ENCODE measurements at places on chromosomes 11 and 22.
A peak's percentile ranks its signal among the peaks of the same experiment; 100 is the strongest.

DNA sequence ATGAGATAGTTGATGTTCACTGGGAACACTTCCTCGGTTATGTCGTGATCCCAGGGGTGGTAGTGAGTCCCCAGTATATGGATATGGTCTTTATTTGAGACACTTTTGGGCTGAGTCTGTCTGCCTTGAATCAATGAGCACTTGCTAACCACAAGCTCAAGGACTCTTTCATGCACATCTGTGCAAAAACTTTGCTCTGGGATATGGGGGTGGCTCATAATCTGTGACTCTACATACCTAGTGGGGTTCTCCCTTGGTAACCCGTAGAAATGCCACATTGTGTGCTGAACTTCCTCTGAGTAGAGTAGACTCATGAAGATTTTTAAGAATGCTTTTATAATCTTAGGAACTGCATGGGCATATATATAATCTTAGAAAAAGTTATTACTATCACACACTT lies 69.3 kb downstream of the SWAP70 start:
- DNase-seq: no peak

GRCh38 chr11:87266751-87267150 lies 229.0 kb downstream of the TMEM135 start:
- DNase-seq: no peak

GRCh38 chr11:73162196-73162740 lies 20.1 kb upstream of the FCHSD2 start:
- DNase-seq: no peak

GRCh38 chr22:22425783-22426624 lies 82.5 kb downstream of the ZNF280B start:
- no peak for DNase-seq

DNA sequence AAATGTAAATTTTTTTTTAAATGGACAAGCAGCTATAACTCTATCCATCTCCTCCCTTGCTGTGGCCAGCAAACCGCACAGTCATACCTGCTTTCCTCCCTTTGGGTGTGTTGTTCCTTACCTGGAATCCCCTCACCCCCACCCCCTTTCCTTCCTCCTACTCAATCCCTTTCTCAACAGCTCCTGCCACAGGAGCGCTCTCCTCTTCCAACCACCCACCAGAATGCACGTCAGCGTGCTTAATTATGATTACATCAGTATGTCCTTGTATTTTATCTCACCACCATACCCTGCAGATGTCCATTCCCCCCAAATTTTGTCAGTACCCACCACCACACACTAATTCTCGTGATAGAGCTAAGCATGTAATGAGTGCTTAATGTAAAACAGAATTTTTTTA lies 60.9 kb upstream of the LMO2 start:
- DNase-seq: no peak

DNA sequence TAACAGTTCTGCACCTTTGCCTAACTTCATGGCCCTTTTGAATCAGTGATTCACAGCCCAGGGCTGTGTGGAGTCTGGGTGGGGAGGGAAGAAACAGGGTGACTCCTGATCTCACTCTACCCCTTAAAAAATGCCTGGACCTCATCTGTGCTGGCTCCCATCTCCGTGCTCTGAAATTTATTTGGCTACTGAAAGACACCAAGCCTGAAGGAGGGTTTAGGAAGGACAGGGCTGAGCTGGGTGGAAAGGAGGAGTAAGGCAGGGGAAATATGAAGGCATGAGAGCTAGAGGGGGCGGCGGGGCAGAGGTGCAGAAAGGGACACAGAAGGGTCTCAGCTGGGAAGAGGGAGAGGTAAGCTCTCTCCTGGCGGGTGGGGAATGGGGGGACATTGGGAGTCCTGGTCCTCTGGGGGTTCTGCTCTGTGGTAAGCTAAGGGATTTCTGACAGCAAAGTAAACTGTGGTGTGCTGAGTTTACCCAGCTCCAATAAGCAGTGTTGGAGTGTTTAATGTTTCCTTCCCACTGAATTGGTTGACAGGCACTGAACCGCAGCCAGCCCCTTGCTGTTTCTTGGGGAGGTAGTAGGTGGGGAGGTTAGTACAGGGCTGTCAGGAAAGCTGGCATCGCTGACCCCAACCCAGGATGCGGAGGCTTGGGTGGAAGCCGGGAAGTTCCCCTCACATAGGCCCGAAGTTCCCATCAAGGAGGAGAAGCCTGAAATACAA lies 71.1 kb downstream of the RPUSD4 start:
- DNase-seq: peak; percentile 47

GRCh38 chr11:2097356-2097997 lies 41.7 kb downstream of the IGF2 start:
- no peak for DNase-seq

DNA sequence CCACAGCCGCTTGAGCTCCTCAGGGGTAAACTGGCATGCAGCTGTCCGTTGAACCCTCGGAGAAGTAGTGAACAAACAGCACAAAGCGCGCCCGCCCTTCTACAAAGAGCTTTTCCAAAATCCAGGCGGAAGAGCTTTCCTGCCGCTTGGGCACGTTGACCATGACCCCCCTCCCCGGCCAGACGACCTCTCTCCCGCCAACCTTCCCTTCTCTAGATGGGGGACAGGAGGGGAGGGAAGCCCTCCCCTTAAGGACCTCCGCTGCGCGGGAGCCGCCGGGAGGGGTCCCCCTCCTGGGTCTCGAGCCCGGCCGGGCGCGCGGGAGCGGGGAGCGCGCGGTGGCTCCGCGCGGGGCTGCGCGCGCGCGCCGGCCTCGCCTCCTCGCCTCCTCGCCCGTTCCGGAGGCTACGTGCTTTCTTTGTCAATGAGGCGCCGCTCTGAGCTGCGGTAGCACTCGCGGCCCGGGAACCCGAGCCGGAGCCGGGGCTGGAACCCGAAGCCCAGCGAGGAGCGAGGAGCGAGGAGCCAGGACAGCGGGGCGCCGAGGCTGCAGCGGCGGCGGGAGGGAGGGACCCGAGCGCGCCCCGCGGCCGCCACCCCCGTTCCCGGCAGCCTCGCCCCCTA lies 118.6 kb downstream of the HIPK3 start:
- no peak for DNase-seq

GRCh38 chr11:65867284-65868071 lies 5.1 kb downstream of the EFEMP2 start:
- no peak for DNase-seq

- no peak for DNase-seq
Observed at GRCh38 chr22:31082606-31083376, 1.7 kb downstream of the SMTN start.

GRCh38 chr22:22180738-22181285 lies 63.8 kb upstream of the VPREB1 start:
- DNase-seq: no peak

GRCh38 chr11:2209370-2209801 lies 37.8 kb upstream of the TH start:
- DNase-seq: no peak

GRCh38 chr11:41786087-41786486 lies 326.6 kb upstream of the LRRC4C start:
- DNase-seq: no peak

DNA sequence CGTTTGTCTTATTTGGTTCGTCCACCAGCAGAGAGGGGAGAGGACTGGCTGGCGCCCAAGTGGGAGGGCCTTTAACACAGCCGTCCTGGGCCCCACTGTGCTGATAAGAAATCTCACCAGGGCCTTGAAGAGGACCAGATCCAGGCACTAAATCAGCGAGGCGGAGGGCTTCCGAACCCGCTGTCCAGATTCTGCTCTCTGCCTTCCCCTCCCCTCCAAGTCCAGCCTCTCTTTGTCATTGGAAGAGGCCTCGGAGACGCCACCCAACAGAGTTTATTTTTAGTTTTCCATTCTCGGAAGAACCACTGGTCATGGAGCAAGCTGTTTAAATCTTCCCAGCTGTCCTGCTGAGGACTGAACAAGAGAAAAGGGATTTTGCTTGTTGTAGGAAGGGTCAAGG lies 9.3 kb upstream of the FXYD6 start:
- DNase-seq: no peak

- DNase-seq: peak; percentile 97
Observed at GRCh38 chr11:66749091-66749490, 20.1 kb upstream of the SPTBN2 start.

DNA sequence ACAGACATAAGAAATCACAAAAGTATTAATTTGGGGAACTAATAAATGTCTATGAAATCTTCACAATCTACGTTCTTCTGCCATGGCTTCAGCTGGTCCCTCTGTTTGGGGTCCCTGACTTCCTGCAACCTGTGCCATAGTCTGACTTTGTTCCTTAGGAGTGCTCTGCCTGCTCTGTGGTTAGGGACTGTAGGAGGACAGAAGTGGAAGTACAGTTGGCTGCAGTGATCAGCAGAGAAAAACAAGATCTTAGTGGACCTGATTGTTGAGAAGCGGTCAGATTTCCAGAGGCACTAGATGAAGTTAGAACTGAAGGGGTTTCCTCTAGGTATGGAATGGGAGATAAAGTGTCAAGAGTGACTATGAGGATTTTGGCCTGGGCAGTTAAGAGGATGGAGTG lies 80.6 kb downstream of the PPP6R3 start:
- DNase-seq: no peak

- no peak for DNase-seq
Observed at GRCh38 chr11:133738624-133739023, 106.7 kb downstream of the SPATA19 start.

DNA sequence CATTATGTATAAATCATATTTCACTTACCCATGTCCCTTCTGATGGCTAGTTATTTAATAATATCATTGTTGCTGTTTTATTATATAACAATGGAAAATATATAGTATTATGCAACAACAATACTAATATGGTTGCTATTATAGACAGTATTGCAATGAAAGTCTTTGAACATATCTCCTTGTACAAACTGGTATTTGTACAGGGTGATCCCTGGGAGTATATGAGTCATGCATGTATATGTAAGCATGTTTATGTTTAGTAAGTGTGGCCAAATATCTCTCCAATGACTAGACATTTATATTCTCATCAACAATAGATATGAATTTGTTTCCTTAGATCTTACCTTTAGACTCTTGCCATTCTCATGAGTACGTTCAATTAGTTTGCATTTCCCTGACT lies 55.9 kb downstream of the KCNC1 start:
- no peak for DNase-seq

GRCh38 chr11:10858439-10859325 lies 829 bp upstream of the ZBED5 start:
- no peak for DNase-seq

DNA sequence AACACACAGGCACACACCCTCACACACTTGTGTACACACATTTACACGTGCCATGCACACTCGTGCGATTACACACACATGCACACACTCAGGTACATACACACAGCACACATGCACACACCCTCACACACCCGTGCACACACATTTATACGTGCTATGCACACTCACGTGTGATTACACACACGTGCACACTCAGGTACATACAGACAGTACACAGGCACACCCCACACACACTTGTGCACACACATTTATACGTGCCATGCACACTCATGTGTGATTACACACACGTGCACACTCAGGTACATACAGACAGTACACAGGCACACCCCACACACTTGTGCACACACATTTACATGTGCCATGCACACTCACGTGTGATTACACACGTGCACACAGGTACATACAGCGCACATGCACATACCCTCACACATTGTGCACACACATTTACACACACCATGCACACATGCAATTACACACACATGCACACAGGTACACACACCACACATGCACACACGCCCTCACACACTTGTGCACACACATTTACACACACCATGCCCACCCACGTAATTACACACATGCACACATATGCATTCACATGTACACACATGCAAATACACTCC lies 4.6 kb downstream of the IFITM10 start:
- DNase-seq: no peak

- no peak for DNase-seq
Observed at GRCh38 chr11:67287355-67288197, 1.5 kb upstream of the ANKRD13D start.

DNA sequence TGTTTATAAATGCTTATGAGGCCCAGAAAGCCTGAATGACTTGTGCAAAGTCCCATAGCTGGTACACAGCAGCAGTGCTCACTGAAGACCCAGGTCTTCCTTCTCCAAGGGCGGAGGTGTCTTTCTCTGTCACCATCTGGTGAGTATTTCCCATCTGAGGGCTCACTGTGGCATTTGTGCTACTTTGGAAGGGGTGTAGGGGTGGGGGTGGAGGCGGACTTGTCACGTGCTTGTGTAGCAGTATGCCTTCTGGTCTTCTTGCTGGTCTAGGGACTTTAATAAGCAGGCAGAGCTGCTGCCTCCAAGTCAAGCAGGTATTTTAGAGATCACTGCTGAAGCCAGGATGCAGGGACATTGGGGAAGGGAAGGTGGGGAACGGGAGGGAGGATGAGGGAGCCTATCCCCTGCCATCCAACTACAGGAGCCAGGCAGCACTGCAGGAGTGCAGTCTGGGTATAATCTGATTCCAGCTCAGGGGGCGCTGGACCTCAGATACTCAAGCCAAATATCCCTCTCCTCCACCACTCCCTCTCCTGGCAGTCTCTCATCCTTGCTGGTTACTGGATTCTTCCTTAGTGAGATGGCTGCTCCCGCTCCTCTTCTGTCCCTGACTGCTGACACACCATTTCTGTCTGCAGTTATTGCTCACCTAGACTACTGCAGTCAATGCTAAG lies 3.4 kb downstream of the ABCC8 start:
- DNase-seq: no peak

DNA sequence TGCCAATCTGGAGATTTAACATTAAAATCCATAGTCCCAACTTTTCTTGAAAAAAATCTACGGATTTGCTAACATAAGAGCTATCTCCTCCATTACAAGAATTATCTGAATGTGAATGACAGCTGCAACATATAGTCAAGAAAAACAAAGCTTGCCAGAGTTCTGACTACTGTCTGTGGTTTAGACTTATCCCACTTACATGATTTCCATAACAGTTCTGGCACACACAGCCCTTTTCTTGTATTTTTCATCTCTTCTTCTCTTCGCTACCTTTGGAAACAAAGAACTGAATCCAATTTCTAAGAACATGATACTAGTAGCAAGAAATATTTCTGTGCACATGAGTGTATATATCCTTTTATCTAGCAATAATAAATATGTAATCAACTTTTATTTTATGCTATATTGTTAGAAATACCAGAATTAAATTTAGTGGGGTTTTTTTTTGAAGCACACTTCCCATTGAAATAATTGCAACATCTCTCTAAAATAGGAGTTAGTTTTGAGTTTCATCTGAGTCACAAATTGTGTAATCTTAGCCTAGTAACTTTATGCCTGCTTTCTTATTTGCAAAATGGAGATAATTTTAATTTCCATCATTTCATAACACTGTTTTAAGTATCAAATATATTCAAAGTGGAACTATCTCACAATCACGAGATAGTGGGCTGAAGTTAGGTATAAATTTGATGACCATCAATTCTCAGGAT lies 1217.6 kb downstream of the JRKL start:
- DNase-seq: no peak

GRCh38 chr11:39149214-39149613 lies 2310.2 kb downstream of the LRRC4C start:
- DNase-seq: no peak

- DNase-seq: no peak
Observed at GRCh38 chr11:30987819-30988218, 381.7 kb downstream of the DCDC1 start.

All from DMS79 (cell line).